Naive thymus-derived CD8-positive, alpha-beta T cell (primary cell): ENCODE measurements at places on chromosomes 16 and 17. TPM values are rescaled to one million over a fixed set of nuclear protein-coding genes. Genes with fewer than 3 reads are reported as not detected.

DNA sequence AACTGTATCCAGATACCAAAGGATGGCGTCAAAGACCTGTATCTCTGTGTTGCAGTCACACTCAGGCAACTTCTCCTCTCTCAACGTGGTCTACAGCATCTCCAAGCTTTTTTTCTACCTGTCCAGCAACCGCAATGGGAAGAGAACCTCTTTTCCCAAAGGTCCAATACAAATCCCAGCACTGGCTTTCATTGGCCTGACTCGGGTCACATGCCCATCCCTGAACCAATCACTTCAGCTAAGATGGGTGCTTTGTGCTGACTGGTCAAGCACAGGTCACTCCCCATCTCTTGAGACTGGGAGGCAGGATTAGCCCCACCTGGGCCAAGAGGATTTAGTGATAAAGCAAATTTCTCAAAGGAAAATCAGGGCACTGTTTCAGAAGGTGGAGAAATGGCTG lies 71.2 kb upstream of the C16orf82 start:
- H3K4me1 ChIP-seq: no peaks in the 10 kb centered on the region
- DNase-seq: no peak
- no peak overlapping the region for H3K4me3 ChIP-seq
- H3K36me3 ChIP-seq: peaks cover 8% of the 10 kb centered on the region

DNA sequence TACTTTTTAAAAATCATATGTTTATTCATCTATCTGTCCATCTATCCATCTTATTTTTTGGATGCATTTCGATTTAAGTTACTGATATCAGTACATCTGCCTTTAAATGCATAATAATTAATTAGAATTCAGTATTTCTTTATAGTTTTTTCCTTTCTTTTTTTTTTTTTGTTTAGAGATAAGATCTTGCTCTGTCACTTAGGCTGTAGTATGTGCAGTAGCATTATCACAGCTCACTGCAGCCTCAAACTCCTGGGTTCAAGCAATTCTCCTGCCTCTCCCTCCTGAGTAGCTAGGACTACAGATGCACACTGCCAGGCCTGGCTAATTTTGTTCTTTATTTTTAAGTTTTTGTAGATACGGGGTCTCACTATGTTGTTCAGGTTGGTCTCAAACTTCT lies 133.4 kb downstream of the SSH2 start:
- no peaks in the 10 kb centered on the region for H3K36me3 ChIP-seq
- H3K27ac ChIP-seq: no peak overlapping the region
- no peaks in the 10 kb centered on the region for H3K27me3 ChIP-seq
- no peak for DNase-seq
- peaks cover 3% of the 10 kb centered on the region for H3K4me1 ChIP-seq
- H3K4me3 ChIP-seq: no peak overlapping the region

DNA sequence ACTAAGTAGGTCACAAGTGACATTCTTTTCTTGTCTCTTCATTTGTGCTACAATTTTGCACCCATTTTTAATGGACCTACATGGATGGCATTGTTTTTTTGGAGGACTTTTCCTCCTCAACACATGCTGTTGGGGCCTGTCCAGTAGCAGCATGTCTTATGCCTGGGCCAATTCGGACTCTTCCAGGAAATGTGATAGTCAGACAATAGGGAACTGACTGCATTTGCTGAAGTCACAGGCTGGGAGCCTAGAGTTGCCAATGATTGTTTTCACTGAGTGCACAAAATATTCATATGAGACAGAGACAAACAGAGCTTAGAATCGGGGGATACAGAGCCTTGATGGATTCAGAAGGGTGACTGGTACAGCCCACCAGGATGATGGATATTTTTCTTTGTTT lies 867.3 kb upstream of the GOT2 start:
- no peak for DNase-seq
- H3K27ac ChIP-seq: no peak overlapping the region
- H3K4me3 ChIP-seq: no peak overlapping the region
- no peaks in the 10 kb centered on the region for H3K27me3 ChIP-seq
- H3K4me1 ChIP-seq: no peaks in the 10 kb centered on the region

DNA sequence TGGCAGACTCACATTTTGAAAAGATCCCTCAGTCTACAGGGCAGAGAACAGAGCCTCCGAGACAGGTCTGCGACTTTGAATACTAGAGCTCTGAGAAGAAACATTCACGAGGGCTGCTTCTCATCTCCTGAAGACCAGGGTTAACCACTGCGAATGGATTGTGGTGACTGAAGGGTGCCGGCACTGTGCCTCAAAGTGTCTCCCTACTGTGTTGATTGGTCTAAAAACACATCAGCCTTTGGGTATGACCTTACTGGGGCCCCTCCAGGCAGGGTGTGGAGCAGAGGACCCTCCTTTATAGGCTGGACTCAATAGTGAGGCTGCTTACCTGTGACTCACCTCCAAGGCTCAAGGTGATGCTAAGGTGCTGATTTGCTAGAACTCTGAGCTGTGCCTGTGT lies 2.6 kb upstream of the LGALS9 start:
- no peak overlapping the region for H3K4me3 ChIP-seq
- H3K27me3 ChIP-seq: no peaks in the 10 kb centered on the region
- no peaks in the 10 kb centered on the region for H3K36me3 ChIP-seq
- no peak for DNase-seq
- peaks cover 17% of the 10 kb centered on the region for H3K4me1 ChIP-seq

DNA sequence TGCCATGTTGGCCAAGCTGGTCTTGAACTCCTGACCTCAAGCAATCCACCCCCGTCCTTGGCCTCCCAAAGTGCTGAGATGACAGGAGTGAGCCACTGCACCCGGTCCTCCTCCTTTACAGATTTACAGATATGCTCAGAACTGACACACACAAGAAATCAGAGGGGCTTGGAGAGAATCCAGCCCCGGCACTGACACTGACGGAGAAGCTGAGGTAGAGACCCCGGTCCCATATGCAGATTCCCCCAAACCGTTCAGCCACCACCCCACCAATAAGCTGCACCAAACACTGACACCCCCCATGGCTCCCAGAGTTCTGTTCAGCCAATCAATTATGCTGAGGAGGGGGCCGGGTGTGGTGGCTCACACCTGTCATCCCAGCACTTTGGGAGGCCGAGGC lies 141.1 kb upstream of the RPH3AL start:
- no peaks in the 10 kb centered on the region for H3K27me3 ChIP-seq
- DNase-seq: no peak
- H3K4me3 ChIP-seq: no peak overlapping the region
- no peak overlapping the region for H3K27ac ChIP-seq

GRCh38 chr17:34098699-34099098 lies 156.4 kb upstream of the CCL2 start:
- H3K27me3 ChIP-seq: peaks cover 9% of the 10 kb centered on the region
- no peak overlapping the region for H3K4me3 ChIP-seq
- DNase-seq: no peak
- H3K36me3 ChIP-seq: no peaks in the 10 kb centered on the region
- H3K27ac ChIP-seq: no peak overlapping the region

DNA sequence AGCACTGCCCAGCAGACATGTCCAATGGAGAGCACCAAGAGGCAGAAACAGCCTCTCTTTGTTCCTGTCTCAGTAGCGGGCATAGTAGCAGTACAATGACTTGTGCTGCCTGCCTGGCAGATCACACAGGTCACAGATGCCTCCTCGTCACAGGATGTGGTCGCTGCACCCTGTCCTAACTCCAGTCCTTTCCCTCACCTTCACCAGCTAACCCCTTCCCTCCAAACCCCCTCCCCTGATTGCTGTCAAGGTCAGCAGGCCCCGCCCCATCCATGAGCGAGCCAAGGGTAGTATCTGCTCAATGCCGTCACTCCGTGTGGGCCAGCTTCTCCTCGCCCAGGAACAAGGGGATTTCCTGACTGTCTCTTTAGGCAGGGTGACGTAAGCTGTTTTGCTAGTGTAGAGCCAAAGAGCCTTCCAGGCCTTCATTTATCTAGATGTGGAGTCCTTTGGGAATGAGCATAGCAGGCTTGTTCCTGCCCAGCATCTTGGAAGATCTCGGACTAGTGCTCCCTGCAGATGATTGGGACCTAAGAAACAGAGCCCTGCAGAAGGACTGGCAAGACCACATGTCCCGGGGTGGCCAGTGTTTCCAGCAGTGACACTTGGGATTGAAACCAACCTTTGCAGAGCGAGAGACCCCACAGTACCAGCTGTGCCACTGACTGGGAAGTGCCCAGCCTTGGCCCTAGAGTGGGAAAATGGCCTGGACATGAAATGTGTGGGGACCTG lies 75.9 kb upstream of the TNRC6C start:
- H3K4me1 ChIP-seq: peaks cover 52% of the 10 kb centered on the region
- H3K4me3 ChIP-seq: peak overlapping the region; percentile 78
- no peaks in the 10 kb centered on the region for H3K27me3 ChIP-seq

DNA sequence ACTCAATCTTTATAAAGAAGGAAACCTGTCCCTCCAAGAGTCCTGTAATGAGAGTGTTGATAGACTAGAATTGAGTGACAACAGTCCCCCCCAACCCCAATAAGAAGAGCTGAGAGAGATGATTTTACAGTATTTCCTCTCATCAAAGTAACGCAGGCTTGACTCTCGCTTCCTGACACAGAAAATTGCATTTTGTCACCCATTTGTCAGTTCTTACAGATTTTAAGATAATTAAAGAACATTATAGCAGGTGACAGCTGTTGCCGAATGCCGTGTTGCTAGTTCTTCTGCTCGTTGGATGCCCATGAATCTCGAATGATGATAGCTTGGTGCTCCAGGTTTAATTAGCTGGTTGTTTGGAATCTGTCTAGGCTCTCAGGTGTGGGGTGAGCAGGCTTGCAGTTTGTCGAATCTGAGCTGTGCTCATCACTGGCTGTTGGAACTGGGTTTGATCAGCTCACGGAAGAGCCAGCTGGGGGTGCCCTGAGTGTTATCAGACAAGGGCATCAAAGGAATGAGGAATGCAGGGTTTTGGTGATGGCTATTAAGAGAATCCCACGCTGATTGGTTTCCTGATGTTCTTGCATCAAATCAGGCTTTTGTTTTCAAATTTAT lies 84.8 kb upstream of the CPHXL start:
- peaks cover 6% of the 10 kb centered on the region for H3K27me3 ChIP-seq
- no peaks in the 10 kb centered on the region for H3K36me3 ChIP-seq
- DNase-seq: no peak
- H3K27ac ChIP-seq: no peak overlapping the region

GRCh38 chr16:47713225-47713595 lies 252.1 kb downstream of the PHKB start:
- peaks cover 6% of the 10 kb centered on the region for H3K36me3 ChIP-seq
- peaks cover 3% of the 10 kb centered on the region for H3K4me1 ChIP-seq
- H3K4me3 ChIP-seq: no peak overlapping the region

DNA sequence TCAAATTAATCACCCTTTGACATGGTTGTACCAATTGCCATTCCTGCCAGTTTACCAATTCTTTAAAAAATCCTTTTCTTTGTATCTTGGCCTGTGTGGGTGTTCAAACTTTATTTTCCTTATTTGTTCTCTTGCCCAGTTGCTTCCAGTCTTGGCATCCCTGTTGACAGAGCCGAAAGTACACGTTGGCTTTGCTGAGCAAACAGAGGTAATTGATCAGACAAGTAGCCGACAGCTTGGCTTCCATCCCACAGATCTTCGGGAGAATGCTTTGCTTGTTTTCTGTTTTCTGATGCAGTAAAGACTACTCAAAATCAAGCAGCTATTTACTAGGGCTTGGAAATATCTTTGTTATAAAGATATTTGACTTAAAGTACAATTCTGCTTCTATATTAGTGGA lies 506.8 kb upstream of the SALL1 start:
- peaks cover 3% of the 10 kb centered on the region for H3K27me3 ChIP-seq
- no peaks in the 10 kb centered on the region for H3K36me3 ChIP-seq
- H3K4me3 ChIP-seq: no peak overlapping the region
- H3K4me1 ChIP-seq: no peaks in the 10 kb centered on the region
- no peak overlapping the region for H3K27ac ChIP-seq

The SMIM36 gene
- total RNA-seq: not detected

The IFT20 gene
- total RNA-seq: 32.0 TPM

The SAMD14 gene
- not detected for total RNA-seq
